ENCODE measurements at places on chromosomes 6 and 20.
A peak's percentile ranks its signal among the peaks of the same experiment; 100 is the strongest.

GRCh38 chr20:52676283-52676995, 295.7 kb upstream of the TSHZ2 start:
- DNase-seq = no peak

DNA sequence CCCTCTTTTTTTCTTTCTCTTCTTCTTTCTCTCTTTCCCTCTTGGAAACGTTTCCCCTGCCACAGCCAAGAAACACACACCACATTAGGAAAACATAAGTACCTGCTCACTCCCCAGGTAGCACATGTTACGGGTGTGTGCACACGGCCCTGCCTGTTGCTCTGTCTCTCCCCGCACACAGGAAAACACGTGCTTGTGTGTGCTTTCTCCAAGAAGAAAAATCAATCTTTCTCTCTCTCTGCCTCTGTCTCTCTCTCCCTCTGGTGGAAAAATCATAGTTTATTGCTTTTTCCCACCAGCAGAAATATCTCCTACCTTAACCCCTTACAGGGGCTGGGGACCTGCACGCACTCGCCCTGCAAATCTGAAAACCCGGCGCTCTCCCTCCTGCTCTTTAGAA, 102.3 kb downstream of the EDN3 start:
- no peak for DNase-seq

DNA sequence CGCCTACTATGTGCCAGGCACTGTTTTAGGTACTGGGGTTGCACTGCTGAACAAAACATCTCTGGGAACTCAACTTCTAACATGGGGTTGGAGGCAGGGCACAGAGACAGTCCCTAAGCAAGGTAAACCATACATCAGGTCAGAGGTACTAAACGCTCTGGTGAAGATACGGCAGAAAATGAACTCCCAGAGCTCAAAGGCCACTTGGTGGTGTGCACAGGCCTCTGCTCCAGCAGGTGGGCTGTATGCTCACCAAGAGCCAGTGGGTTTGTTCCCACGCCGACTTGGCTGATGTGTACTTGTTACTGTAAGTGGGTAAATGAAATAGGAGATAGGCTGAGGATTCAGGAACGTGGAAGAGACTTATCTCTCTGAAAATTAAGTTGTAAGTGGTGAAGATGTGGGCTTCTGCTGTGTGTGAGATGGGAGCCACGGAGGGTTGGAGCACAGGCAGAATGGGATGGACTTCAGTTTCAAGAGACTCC, 133.4 kb downstream of the PREX1 start:
- DNase-seq = no peak

- DNase-seq = no peak
Measured at GRCh38 chr6:44458551-44458950, 71.0 kb downstream of the CDC5L start.

- DNase-seq = no peak
Measured at GRCh38 chr6:117771403-117771802, 96.1 kb downstream of the NUS1 start.

- DNase-seq = peak; percentile 67
Measured at GRCh38 chr6:14066782-14067406, 50.7 kb upstream of the CD83 start.

DNA sequence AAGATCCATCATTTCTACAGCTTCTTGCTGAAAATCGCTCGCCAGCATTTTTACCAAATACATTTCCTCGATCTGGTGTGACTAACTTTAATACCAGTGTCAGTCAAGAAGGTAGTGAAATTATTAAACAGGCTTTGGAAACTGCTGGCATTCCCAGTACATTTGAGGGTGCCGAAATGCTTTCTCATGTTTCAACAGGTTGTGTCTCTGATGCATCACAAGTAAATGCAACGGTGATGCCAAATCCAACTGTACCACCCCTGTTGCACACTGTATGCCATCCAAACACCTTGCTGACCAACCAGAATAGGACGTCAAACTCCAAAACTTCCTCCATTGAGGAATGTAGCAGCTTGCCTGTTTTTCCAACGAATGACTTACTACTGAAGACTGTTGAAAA, 64.4 kb upstream of the SMIM8 start:
- DNase-seq = no peak

DNA sequence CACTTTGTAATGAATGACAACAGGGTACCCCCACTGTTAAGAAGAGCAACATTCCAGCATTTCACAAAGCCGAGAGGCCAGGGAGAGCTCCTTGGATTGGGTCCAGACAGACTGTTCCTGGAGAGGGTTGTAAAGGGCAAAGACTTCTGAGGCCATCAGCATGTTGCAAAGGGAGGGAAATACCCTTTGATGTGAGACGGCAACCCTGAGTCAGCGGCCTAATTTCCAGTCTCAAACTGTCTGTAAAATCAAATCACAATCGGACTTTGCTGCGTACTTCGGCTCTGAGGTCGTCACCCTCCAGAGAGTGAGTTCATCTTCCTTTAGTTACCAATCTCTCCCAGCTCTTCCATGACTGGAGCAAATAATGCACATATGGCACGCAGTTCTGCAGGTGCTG, 101.0 kb upstream of the DTNBP1 start:
- no peak for DNase-seq

- DNase-seq = no peak
Measured at GRCh38 chr6:153101461-153101860, 29.6 kb downstream of the RGS17 start.

DNA sequence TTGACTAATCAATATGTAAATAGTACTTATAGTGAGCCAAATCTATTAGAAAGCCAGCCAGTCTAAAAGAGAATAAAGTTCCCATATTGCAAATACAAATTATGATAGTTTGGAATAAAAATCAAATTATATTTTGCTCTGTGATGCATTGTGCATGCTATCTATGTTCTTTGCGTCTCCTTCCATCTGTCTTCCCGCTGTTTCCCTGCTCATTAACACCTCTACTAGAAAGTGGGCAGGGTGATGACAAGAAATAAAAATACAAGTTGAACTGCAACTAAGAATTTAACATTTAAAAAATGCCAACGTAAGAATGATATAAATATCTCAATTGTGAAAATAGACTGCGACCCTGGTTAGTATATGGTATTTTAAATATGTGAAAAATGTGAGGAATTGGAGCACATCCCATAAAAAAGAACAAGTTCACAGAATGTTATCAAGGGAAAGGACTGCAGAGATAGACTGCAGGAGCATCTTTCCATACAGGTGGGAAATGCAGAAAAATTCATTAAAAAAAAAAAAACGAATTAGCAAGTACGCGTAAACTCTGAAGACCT, 157.6 kb upstream of the PDE7B start:
- no peak for DNase-seq

GRCh38 chr6:29465801-29466200, 8.8 kb downstream of the OR2H1 start:
- DNase-seq = no peak

- DNase-seq = no peak
Measured at GRCh38 chr6:73353636-73354593, at the start of gene DPPA5. TSS of gene DPPA5 (minus strand) at chr6:73354276. CDS start at chr6:73354225, 51 bp downstream.

DNA sequence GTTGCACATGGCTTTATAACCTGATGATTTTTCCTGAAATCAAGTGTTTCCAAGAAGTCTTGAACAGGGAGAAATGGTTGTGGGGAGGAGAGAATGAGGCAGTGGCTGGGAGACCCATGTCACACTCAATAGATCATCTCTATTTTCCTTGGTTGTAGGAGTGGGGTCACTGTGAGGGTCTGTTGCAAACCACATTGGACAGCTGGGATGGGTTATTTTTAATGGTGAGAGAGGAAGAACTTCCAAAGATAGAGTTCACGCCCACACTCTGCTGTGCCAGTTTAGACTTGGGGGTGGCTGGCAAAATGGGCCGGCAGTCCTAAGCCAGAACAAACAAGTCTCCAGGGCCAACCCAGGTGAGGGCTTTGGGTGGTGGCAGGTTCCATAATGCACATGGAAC, 276.4 kb upstream of the PRND start:
- no peak for DNase-seq

- DNase-seq = no peak
Measured at GRCh38 chr6:100427452-100427851, 37.3 kb downstream of the SIM1 start.

GRCh38 chr6:6406715-6407070, 86.2 kb upstream of the F13A1 start:
- no peak for DNase-seq

DNA sequence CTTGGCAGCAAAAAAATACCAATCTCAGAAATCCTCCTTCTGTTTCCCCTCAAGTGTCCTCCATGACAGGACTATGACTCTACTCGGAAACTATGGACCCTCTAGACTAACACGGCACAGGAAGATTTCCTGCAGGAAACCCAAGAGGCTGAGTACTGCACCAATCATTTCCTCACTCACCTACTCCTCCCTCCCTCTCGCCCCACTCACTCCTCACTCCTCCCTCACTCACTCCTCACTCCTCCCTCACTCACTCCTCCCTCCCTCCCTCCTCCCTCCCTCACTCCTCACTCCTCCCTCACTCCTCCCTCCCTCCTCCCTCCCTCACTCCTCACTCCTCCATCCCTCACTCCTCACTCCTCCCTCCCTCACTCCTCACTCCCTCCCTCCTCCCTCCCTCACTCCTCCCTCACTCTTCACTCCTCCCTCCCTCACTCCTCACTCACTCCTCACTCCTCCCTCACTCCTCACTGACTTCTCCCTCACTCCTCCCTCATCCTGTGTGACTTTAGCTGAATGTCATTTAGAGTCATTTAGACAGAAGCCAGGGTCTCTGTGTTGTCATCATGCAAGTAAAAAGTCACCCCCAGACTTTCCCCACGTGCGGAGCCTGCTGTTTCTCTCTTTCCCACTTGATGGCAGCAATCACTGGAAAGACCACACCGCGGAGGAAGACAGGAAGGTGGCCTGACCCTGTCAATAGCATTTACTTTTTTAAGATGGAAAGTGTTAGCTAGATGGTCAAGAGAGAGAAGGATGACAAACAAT, 226.8 kb upstream of the PDE10A start:
- no peak for DNase-seq

DNA sequence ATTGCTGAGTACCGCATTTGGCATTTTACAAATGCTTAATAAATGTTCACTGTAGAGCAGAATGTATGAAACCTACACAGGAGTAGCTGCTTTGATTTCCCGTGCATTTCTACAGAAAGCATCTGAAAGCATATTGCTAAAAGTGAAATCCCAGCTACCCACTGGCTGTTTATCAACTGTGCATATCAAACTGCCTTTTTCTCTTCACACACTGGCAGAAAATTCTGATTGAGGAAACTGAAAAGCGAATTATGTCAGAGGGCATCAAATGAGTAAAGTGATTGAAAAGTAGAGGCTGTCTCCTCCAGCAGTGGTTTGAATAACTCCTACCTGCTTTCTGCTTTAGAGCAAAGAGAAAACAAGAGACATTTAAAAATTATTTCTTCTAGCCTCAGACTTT, 28.0 kb downstream of the STX11 start:
- DNase-seq = no peak

GRCh38 chr6:131947986-131948661, 3.0 kb downstream of the CCN2 start:
- DNase-seq = no peak

DNA sequence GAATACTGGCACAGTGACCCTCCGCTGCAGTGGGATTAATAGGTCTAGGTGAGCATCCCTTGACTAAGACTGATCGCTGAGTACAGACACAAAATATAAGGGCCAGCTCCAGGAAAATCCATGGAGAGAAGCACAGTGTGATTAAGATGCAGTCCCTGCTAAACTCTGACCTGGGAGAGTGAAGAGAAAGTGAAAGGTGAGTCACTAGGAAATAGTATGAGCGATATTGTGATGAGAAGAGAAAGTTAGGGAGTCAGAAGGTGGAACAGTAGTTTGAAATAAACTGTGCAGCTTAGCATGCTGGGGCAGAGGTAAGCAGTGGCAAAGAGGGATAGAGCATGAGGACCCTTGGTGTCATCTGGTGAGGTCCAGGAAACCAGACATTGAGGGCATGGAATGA, 278.6 kb upstream of the MAP3K7 start:
- no peak for DNase-seq

DNA sequence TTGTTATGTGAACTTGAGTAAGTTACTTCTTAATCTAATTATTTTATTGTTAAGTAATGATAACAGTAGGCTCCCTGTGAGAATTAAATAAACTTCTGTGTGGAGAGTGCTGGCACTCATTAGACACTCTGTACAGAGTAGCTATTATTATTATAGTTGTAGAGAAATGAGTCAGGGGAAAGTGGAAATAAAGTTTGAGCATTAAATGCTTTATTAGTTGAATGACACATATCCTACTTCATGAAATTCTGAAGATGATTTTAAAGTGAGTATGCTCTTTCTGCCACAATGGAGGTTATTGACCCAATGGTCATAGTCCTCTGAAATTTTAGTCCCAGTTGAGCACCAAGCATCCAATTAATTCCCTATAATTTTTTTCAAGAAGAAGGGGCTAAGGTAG, 5.9 kb downstream of the ECI2 start:
- DNase-seq = no peak

DNA sequence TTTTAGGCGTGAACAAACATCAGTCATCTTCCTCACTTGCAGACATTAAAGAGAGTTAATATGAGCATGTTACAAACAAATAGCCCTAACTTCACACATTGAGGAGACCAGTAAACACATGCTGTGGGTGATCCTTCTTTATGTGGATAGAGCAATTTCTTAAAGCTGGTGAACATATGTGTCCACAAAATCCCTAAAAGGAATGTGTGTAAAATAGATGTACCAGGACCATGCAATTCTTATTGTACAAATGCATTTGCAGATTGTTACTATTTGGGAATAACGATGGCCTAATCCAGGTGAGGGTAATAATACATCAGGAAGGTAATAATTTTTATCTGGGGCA, 228.9 kb downstream of the ALDH8A1 start:
- DNase-seq = no peak

GRCh38 chr6:30841644-30842504, 42.4 kb upstream of the DDR1 start:
- no peak for DNase-seq

GRCh38 chr6:116983375-116983774, 106.3 kb downstream of the RFX6 start:
- DNase-seq = no peak

- DNase-seq = no peak
Measured at GRCh38 chr20:43541214-43541613, 17.6 kb upstream of the SGK2 start.

DNA sequence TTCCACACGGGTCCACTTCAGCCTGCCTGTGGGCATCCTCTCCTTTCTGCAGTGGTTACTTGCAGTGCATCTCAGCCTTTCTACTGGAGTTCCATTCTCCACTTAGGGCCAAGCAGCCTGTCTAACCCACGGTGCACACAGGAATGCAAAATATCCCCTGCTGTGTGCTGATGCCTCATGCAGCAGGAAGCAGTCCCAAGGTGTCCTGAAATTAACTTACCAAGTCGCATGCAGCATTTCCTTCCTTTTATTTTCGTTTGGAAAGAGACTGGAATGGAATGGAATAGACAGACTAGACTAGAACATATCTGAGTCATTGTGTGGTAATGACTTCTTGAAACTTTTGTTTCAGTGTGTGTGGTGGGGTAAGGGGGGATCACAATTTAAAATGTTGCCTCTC, 25.9 kb upstream of the FOXQ1 start:
- no peak for DNase-seq
